ENCODE measurements at places on chromosomes 5 and 9. TPM values are rescaled to one million over a fixed set of nuclear protein-coding genes. Genes with fewer than 3 reads are reported as not detected.

DNA sequence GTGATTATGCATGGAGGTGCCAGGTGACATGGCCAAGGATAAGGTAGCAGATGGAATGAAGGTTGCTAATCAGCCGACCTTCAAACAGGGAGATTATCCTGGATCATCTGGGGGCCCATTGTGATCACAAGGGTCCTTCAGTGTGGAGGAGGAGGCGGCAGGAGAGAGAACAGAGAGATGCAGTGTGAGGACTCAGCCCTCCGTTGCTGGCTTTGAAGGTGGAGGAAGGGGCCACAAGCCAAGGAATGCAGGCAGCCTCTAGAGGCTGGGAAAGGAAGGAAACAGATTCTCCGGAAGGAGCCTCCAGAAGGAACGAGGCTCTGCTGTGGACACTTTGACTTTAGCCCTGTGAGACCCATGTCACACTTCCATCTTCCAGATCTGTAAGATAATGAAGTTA, 27.4 kb upstream of the EEIG1 start:
- H3K27me3 ChIP-seq, result no peaks in the 10 kb centered on the region
- peak overlapping the region; percentile 24 for H3K27ac ChIP-seq
- DNase-seq, result no peak
- H3K4me3 ChIP-seq, result no peak overlapping the region
- H3K36me3 ChIP-seq, result no peaks in the 10 kb centered on the region

- peak overlapping the region; percentile 94 for H3K27ac ChIP-seq
- H3K36me3 ChIP-seq, result peaks cover 7% of the 10 kb centered on the region
- H3K4me3 ChIP-seq, result peak overlapping the region; percentile 4
- DNase-seq, result peak; percentile 66
- H3K4me1 ChIP-seq, result peaks cover 21% of the 10 kb centered on the region
Observed at GRCh38 chr9:130128251-130128650, 44.0 kb upstream of the NCS1 start.

DNA sequence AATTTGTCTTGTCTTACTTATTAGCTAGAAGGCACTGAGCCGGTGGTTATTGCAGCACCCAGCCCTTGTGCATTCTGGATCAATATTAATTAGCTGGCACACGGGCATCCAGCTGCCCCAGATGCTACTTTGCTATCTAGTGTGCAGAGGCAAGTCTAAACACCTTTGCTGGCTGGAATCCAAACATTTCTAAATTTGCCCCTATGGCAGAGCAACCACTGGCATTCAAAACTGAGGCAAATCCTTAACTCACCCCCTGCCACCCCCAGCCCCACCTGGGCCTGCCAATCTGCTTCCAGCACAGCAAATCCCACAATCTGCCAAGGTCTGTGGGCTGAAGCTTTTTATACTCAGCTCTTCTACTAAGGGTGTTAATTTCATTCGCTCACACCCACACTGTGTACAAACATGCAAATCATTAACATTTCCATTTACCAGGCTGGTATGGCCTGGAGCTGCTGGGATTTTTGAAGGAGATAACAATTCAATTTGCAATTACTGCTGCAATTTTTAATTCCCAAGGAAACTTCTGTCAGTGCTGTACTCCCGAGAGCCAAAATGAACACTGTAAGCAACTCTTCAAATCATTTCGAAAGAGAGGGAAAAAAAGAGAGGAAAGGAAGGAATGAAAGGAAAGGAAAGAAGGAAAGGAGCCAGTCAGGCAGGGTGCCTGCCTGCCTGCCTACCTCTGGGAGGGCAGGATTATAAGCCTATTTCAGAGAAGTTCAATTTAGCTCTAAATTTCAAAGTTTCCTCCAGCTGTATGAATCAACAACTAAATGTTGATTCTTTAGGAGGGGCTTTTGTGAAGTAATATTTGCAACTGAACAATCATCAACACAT, 35.5 kb downstream of the RAPGEF1 start:
- no peak overlapping the region for H3K4me3 ChIP-seq
- H3K36me3 ChIP-seq, result peaks cover 3% of the 10 kb centered on the region
- no peak for DNase-seq
- peaks cover 63% of the 10 kb centered on the region for H3K4me1 ChIP-seq
- no peaks in the 10 kb centered on the region for H3K27me3 ChIP-seq

DNA sequence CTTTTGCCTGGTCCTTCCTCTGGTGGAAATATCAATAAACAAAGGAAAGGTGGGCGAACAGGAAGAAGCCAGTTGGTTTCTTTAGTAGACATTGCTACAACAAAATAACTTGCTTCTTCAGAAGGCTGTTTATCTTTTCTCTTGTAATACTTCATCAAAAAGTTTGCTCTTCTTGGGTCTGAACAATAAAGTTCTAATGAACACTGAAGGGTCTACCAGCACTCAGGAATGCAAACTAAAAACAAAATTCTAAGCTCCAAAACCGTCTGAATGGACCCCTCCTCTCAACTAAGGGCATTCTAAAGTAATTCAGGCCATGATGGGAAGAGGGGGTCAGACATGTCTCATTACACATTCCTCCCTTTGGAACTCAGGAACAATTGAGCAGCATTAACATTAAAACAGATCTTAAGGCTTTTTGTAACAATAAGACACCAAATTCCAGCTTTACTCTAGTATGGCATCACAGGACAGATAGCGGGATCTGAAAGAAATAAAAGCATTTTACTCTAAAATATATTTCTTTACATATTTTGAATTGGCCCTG, 2.3 kb downstream of the TBCA start:
- peak overlapping the region; percentile 89 for H3K4me3 ChIP-seq
- no peaks in the 10 kb centered on the region for H3K27me3 ChIP-seq
- H3K4me1 ChIP-seq, result peaks cover 4% of the 10 kb centered on the region
- DNase-seq, result no peak

DNA sequence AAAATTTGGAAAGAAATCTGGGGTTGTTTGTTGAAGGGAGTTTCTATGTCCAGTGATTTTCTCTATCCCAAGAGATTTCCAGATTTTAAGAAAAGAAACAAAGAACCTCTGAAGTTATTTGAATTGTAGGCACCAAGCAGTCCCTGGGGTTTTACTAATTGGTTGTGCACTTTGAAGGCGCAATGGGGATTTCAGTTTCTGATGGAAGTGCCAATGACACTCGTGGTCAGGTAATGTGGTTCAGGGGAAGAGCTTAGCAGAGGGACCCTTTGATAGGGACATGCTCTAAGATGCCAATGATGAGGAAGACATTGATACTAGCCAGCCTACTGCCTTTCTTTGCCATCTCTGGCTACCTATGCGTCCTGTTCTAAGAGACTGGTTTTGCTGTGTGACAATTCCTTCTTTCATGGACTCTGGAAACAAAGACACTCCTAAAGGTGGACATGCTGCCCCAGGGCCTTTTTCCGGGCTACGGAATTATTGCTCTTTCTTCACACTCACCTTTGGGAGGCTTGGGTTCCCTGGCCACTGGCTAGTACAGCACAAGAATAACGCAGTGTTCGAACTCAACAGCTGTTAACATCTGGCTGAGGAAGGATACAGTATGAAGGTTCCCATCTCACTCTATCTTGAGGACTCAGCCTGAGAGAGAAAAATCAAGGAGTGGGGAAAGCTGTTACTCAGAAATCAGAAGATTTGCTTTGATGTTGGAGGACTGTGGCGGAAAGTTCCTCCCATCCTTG, 6.9 kb upstream of the TRAF1 start:
- peak overlapping the region; percentile 96 for H3K27ac ChIP-seq
- peaks cover 58% of the 10 kb centered on the region for H3K4me1 ChIP-seq
- H3K4me3 ChIP-seq, result peak overlapping the region; percentile 16

DNA sequence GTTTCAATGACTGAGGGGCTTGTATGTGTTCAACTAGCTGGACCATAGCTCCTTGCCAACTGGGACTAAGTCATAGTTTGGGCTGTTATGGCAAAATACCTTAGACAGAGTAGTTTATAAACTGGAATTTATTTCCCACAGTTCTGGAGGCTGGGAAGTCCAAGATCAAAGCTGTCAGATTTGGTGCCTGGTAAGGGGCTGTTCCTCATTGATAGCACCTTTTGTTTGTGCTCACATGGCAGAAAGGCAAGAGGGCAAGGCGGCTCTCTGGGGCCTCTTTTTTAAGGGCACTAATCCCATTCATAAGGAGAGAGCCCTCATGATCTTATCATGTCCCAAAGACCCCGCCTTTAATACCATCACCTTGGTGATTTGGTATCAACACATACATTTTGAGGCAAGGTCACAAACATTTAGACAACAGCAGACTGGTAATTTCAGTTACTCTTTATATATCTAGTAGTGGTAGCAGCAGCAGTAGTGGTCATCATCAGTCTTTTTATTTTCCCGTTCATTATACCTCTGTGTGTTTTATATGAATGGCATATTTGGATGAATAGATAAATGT, 477.0 kb downstream of the CCDC171 start:
- no peak for DNase-seq
- H3K27ac ChIP-seq, result no peak overlapping the region
- H3K4me3 ChIP-seq, result no peak overlapping the region
- no peaks in the 10 kb centered on the region for H3K27me3 ChIP-seq
- no peaks in the 10 kb centered on the region for H3K4me1 ChIP-seq

GRCh38 chr9:4986783-4987182, 1.7 kb downstream of the JAK2 start:
- no peak for DNase-seq
- peaks cover 21% of the 10 kb centered on the region for H3K4me1 ChIP-seq
- H3K27me3 ChIP-seq, result no peaks in the 10 kb centered on the region

DNA sequence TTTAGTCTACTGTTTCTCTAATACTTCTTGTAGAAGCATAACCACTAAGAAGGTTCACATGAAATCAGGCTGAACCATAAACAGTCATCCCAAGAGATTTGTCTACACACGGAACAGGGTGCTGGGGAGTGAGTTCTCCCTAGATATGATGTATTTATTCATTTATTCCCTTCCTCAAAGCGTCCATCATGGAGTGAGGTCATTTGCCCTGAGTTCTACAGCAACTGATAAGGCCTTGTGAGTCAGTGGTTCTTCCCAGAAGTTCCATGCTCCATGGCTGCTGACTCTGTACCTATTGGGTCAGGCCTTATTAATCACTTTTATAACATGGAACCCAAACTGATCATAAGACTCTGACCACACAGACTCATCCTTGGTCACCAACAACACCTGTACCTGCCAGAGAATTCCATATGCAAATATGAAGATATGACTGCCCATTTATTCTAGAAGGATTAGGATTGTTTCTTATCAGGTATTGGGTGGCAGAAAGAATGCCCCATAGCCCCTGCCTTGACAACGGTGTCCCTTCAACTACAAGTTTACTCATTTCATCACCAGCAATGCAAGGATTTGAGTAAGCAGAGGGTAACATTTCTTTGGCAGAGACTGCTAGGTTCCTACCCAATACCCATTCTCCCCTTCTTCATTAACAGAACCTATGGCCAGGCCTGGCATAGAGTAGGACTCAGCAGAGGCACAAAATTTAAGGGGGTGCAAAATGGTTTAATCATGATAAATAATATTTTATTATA, 118.1 kb downstream of the LHFPL2 start:
- no peaks in the 10 kb centered on the region for H3K36me3 ChIP-seq
- no peak overlapping the region for H3K27ac ChIP-seq
- H3K27me3 ChIP-seq, result no peaks in the 10 kb centered on the region
- no peak for DNase-seq
- H3K4me3 ChIP-seq, result no peak overlapping the region

GRCh38 chr5:94746731-94747124, 128.3 kb downstream of the SLF1 start:
- H3K4me3 ChIP-seq, result no peak overlapping the region
- DNase-seq, result peak; percentile 72
- peaks cover 29% of the 10 kb centered on the region for H3K4me1 ChIP-seq
- H3K36me3 ChIP-seq, result no peaks in the 10 kb centered on the region
- H3K27ac ChIP-seq, result peak overlapping the region; percentile 70

Gene CYFIP2
- polyA plus RNA-seq, result 135 TPM

DNA sequence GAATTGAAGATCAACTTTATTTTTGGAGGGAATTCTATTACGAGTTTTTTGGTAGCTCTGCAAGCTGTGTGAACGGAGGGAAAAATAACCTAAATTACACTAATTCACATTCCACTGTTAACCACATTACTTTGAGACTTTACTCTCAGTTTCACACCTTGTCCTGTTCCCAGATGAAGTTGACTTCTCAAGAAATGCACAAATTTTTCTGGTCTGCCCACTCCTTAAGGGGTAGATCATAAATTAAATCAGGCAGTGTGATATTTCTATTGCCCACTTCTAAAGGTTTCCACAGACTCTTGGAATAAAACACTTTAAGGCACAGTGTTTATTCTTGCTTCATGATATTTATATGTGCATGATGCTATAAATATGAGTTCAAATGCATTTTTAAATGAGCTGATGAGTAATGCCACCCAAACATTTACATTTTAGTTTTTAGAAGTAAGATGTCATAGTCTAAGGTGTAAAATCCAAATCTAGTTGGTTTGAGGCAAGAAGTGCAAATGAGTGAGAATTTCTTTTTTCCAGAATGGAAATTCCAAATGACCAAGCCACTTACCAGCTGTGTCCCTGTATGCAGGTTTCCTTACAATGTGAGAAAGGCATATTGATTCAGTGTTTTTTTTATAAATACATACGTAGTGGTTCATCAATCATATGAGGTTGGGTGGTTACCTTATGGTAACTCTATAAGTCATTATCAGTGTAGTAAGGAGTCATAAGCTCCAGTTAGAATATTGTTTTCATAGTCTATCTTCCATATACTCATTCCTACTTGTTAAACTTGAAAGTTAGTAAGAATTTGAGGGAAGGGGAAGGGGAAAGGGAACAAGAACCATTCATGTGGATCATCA, 437.7 kb upstream of the MEF2C start:
- H3K4me3 ChIP-seq, result no peak overlapping the region
- DNase-seq, result no peak
- peaks cover 10% of the 10 kb centered on the region for H3K4me1 ChIP-seq
- peak overlapping the region; percentile 50 for H3K27ac ChIP-seq
- H3K36me3 ChIP-seq, result no peaks in the 10 kb centered on the region

DNA sequence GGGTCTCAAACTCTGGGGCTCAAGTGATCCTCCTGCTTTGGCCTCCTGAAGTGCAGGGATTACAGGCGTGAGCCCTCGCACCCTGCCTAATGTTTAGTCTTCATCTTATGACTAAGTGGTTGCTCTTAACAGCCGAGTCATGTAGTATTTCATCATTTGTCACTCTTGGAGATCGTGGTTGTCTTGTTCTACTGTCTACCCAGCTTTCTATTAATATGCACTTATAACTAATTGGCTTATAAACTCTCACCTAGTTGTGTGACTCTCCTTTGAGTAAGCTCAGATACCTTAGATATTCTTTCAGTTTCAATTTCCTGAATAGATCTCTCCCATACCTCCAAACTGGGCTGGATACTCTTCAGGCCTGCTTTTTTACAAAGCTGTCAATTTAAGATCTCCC, 19.9 kb downstream of the SLC44A1 start:
- H3K4me1 ChIP-seq, result peaks cover 18% of the 10 kb centered on the region
- peak overlapping the region; percentile 10 for H3K27ac ChIP-seq
- no peak overlapping the region for H3K4me3 ChIP-seq
- H3K36me3 ChIP-seq, result no peaks in the 10 kb centered on the region

DNA sequence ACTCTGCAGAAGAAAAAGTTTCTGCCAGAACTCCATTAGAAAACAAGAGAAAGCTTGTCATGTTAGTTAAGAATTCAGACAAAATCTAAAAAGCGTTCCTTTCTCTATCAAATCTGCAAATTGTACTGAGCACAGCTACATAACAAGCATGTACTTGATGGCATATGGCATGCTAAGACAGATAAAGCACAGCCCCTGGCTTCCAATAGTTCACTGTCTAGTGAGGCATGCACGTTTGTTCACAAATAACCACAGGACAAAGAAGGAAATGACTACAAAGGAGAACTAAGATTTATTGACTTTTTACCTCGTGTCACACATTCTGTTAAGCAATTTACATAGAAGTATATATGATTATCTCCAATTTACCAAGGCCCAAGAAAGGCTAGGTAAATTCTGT, 518.2 kb upstream of the TLE4 start:
- H3K4me3 ChIP-seq, result no peak overlapping the region
- H3K4me1 ChIP-seq, result no peaks in the 10 kb centered on the region
- no peaks in the 10 kb centered on the region for H3K27me3 ChIP-seq
- no peak overlapping the region for H3K27ac ChIP-seq
- peak; percentile 3 for DNase-seq

Gene ADCY2
- polyA plus RNA-seq, result not detected

All from GM12878 (cell line).